OCI-LY7 (cell line): ENCODE measurements at places on chromosomes 16 and 17.

DNA sequence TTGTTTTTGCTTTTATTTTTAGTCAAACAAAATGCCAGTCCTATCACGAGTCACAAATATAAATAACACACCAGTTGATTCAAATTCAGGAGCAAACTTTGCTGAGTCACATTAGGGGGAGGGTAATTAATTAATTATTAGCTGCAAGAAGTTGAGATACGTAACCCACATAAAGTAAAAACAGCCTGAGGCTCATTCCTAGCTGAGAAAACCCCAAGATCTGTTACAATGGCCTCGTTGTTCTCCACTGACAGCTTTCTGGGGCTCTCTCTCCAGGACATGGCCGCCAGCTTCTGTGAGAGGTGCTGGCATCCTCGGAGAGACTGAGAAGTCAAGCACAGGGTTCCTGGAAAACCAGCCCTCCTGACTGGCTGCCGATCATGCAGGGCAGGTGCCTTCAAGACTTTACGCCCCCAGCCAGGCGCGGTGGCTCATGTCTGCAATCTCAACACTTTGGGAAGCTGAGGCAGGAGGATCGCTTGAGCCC lies 11.1 kb downstream of the RAB40B start:
- no peak for DNase-seq

DNA sequence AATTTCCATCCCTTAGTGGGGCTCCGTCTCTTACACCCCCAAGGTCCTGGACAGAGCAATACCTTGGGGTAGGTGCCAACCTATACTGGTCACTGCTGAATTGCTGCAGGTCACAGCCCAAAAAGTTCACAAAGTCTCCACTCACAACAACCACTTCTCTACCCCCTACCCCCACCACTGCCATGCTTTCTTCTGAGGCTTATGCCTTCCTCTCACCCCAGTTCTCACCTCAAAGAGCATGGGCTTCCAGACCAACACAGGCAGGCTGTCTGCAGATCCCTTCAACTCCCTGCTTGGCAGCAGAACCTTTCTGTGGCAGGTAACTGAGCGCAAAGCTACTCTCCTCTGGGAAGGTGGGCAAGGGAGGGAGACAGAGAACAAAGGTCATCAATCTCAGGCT lies 35.5 kb downstream of the C16orf78 start:
- DNase-seq: no peak

GRCh38 chr17:50731575-50732460 lies 12.4 kb downstream of the LUC7L3 start:
- no peak for DNase-seq

- DNase-seq: no peak
Observed at GRCh38 chr16:67730326-67730725, 11.2 kb upstream of the GFOD2 start.

GRCh38 chr17:9285602-9286427 lies 264.5 kb downstream of the NTN1 start:
- no peak for DNase-seq

- DNase-seq: no peak
Observed at GRCh38 chr16:80058214-80058613, 457.7 kb upstream of the MAF start.

- DNase-seq: peak; percentile 78
Observed at GRCh38 chr16:58236231-58236690, 38.4 kb upstream of the CSNK2A2 start.

GRCh38 chr16:29232811-29233704 lies 173.5 kb downstream of the NPIPB11 start:
- no peak for DNase-seq

GRCh38 chr17:61251939-61252865 lies 147.4 kb upstream of the TBX2 start:
- no peak for DNase-seq

GRCh38 chr16:58377932-58378331 lies 14.3 kb upstream of the GINS3 start:
- no peak for DNase-seq

DNA sequence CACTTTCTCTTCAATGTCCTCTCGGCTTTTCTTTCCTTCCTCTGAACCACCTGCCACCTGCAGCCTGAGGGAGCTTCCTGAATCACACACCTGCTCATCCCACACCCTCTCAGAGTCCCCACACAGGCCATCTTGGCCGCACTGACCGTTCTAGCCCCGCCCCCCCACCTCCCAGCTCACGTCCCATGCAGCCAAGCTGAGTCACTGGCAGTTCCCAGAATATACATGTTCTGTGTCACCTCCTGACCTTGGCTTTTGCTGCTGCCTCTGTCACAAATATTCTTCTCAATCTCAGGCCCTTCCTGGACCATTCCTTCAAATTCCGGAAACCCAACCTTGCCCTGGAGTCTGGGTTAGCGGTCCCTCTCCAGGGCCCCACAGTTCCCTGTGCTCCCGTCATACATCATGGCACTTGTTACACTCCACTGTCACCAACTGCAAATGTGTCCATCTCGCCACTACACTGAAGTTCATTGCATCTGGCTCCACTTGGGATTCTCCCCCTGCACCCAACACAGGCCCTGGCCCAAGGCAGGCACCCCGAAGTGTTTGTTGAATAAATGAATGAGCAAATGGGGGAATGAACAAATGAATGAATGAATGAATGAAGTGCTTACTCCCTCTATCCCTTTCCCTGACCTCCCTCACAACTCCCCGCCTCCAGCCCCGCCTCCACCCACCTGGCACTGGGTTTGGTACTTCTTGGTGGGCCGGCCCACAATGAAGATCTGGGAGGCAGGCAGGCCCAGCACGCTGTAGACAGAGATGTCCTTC lies 12.8 kb downstream of the PIMREG start:
- no peak for DNase-seq

GRCh38 chr17:30229012-30229411 lies 6.5 kb downstream of the SLC6A4 start:
- no peak for DNase-seq

GRCh38 chr16:87723226-87723623 lies 42.6 kb downstream of the KLHDC4 start:
- peak; percentile 97 for DNase-seq

DNA sequence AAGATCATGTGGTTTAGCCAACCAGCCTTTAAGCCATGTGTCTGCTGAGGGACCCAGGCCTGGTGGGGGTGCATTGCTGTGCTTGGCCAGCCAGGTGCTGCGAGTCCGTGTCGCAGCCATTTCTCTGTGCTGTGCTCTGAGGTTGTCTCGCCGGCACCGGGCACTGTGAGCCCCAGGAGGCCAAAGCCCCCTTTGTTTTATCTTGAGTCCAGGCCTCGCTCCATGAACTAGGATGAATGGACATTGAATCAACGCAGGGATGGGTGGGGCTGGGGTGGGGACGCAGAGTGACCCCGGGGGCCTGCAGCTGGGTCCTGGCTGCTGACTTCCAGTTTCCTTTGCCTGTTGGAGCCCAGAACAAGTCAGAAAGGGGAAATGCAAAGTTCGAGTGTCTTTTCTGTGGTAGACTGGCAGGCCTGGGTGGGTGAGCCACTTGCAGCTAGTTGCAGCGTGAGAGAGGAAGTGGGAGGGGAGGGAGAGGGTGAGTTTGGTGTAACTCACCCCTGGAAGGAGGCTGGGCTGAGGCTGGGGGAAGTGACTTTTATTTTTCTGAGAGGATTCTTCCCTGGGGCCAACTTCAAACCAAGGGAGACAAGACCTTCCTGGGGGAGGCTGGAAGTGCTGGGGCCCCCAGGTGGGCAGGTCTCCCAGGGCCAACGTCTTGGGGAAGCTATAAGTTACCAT lies 324.7 kb downstream of the SEC14L1 start:
- peak; percentile 96 for DNase-seq
